ENCODE measurements at places on chromosomes 3 and 15.

DNA sequence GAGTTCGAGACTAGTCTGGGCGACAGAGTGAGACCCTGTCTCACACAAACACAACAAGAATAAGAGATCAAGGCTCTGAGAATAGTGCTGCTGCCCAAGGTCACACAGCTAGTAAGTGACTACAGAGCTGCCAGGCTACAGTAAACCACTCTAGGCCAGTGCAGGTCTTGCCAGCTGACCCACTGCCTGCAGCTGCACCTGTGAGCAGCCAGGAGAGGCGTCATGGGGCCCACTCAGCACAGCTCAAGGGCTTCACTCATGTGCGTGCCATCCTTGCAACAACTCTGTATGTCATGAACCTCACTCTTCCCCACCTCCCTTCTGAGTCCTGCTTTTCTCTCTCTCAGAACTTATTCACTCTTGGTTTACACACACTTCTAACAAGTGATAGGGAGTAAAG, 176.7 kb downstream of the SMAD6 start:
- no peak for DNase-seq

GRCh38 chr3:51190827-51191226, 194.3 kb upstream of the MANF start:
- DNase-seq: no peak

- DNase-seq: no peak
These were observed 208.9 kb upstream of the COL8A1 start for GRCh38 chr3:99429502-99429901.

GRCh38 chr3:81502236-81502635, 259.2 kb downstream of the GBE1 start:
- no peak for DNase-seq

DNA sequence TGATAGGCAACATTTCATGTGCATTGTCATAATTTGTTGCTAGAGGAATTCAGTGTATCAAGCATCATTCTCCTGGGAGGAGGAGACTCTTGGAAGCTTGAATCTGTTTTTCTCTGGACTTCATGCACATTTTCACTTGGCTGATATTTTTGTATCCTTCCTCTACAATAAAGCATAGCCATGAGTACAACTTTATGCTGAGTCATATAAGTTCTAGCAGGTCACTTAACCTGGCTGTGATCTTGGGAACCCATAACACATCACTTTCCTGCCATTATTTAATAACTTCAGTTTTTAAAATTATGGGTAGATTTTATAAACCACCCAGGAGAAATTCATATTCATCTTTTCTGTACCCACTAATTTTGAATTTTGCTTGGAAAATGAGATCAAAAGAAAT, 203.0 kb upstream of the CD96 start:
- no peak for DNase-seq

DNA sequence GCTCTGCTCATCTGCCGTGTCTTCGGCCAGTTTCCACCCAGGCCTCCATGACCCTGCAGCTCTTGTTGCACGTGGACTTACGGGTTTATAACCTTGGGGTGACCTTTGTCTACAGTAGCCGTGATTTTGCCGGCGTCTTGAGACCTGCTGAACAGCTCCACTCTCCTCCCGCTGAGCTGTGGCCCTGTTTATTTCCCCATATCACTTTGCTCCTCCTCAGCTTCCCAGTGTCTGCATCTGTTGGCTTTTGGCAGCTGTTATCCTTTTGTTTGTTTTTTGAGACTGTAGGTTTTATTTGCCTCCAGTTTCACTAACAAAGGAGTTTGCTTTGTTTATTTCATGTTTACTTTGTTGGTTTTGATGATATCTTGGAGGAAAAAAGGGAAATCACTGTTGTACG, 29.3 kb upstream of the SLC28A1 start:
- no peak for DNase-seq

DNA sequence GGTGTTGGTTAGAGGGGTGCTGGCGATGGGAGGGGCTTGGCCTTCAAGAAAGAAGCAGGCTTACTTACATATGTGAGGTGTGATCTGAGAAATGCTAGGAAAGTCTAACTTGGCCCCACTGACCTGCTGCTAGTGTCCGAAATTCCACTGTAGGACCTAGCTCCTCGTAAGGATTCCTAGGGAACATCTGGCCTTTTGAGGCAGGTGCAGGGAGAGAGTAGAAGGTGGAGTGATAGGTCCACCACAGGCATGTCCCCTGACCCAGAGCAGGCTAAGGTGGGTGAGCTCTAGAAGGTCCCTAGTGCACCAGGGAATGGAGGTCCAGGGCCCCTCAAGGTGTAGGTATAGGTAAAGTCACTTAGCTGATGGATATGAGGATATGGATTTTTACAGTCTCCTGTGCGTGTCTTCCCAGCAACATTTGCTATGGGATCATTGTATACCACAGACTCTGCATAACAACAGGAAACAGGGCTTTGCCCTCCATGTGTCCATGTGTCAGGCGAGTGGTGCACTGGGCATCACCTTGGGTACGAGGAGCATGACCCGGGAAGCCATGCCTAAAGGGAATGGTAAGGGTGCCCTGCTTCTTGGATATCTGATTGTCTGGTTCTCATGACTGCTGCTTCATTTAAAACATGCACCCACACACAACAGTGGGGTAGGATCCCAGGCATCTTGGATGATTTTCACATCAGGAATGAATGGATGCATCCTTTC, 32.6 kb downstream of the POMGNT2 start:
- no peak for DNase-seq

DNA sequence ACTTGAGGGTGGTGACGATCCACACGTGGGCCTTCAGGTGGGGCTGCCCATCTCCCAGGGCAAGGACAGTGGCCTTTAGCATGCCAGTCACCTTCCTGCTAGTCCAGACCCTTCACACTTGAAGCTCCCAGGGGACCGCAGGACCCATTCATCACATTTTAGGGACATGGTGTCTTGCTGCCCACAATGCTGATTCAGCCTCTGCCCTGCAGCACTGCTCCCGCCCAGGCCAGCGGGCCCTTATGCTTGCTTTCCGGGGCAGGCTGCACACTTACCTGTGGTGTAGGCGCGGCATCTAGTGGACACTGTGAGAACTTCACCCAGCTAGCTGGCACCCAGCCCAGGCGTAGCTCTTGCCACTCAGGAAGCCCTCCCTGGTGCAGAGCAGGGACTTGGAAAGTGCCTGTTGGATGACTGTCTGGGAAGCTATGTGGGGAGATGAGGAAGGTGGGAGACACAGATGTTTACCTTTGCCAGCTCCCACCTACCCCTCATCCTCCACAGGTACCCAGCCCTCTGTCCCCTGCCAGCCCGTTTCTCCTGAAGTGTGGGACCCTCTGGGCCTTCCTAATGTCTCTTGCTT, 26.3 kb upstream of the NR2C2 start:
- DNase-seq: peak; percentile 87

GRCh38 chr3:55673764-55674163, 186.7 kb upstream of the WNT5A start:
- no peak for DNase-seq
